ENCODE measurements at places on chromosomes 6 and 20. TPM values are rescaled to one million over a fixed set of nuclear protein-coding genes. Genes with fewer than 3 reads are reported as not detected.

DNA sequence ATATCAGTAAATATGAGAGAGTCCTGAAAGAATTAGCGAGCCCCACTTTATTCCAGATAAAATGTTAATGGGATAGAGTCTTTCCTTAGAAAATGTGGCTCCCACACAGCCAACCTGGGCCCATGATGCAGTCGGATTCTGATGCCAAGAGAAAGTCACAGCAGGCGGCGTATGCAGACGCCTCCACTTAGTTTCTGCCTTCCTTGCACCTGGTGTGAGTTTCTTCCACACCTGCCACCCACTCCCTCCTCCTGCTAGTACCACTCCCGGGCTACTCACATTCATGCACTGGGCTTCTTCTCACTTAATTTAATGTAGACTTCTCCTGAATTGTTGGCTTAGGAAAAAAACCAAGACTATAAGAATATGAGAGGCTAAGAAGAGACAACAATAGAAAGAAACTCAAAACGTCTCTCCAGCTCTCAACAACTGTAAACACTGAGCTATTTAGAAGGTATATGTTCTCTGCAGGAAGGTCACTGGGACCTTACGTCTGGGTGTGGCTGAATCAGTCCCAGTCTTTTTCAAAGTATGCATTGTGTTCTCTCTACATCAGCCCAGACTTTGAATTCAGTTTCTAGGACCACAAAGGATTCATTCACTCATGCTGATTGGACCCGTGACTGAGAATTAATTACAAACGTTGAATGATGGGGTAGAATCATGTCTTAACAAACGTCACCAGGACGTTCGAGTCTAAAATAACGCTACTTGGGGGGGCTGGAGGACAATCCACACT, 70.4 kb downstream of the GCNT2 start:
- DNase-seq, result no peak

DNA sequence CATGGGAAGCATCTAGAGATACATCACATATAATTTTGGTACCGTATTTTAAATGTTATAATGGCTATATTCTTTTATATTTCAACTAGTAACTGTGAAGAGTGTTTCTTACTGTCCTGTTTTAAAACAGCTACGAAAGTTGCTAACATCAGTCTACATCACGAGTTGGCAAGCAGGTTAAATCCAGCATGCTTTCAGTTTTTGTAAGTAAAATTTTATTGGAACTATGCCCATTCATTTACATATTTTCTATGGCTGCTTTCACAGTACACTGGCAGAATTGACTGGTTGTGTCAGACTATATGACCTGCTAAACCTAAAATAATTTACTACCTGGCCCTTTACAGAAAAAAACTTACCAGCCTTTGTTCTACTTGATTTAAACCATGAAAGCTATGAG, 478.1 kb downstream of the PHF3 start:
- no peak for DNase-seq

- DNase-seq, result no peak
These were observed 1628.5 kb downstream of the HACE1 start for GRCh38 chr6:103231181-103231580.

DNA sequence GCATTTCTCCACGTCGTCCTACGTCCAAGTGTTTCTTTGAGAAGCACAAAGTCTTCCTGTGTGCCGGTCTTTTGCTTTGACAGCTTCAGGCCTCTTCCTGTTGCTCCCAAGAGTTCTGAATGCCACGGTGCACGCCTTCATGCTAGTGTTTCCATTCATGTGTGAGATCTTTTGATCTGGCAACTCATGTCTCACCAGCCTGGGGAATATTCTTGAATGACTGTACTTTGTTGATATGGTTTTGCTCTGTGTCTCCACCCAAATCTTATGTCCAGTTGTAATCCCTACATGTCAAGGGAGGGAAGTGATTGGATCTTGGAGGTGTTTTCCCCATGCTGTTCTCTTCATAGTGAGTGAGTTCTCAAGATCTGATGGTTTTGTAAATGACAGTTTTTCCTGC, 129.6 kb upstream of the THBS2 start:
- no peak for DNase-seq

- peak; percentile 50 for DNase-seq
These were observed 152.0 kb downstream of the PTPRK start for GRCh38 chr6:128368213-128368944.

DNA sequence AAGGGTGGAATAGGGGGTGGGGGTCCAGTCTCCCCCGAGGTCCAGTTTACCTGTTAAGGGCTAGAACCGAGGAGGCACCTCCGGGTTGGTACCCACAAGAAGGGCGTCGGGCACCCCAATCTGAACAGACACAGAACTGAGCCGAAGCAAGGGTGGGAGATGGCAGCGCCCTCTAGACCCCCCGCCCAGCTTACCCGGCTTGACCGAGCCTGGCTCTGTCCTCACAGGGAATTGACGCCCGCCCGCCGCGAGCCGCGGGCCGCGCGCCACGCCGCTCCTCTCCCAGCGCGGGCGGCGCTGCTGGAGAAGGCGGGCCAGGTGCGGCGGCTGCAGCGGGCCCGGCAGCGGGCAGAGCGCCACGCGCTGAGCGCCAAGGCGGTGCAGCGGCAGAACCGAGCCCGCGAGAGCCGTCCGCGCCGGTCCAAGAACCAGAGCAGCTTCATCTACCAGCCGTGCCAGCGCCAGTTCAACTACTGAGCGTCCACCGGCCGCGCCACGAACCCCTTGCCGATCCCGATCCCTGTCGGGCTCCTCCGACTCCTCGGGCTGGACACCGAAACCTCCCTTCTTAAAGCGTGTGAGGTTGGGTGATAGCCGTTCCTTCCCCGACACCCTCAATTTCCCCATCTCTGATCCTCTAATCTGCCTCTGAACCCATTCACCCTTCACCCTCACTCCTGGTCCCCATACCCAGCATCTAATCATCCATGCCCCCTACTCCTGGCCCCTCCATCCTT, 5.9 kb downstream of the TP53INP2 start:
- peak; percentile 82 for DNase-seq

DNA sequence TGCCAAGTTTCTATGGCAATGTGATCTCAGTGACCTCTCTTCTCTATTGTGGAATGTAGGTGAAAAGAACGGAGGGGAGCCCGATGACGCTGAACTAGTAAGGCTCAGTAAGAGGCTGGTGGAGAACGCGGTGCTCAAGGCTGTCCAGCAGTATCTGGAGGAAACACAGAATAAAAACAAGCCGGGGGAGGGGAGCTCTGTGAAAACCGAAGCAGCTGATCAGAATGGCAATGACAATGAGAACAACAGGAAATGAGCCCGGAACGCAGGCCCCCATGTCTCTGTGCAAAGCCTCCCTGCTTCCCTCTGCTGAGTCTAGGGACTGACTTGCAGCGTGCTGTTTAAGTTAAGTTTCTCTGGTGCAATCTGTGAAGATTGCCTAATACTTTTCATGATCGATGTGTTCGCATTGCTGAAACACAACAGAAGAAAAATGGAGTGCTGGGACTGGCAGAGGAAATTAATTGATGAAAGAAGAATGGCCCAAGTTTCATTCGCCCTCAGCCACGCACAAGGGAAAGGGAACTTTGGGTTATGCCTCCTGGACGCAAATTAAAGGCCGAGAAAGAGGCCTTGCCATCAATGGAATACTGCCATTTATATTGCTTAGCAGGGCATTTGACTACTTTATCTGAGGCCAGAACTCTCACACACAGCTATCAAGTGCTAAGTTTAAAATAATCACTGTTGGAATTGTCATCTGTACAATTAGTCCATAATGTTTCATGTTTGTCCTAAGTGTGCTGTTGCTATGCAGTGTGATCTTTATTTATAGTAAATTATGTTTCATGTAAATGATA, 146.4 kb downstream of the AKAP7 start:
- DNase-seq, result no peak

Gene FANCE
- total RNA-seq, result 11.1 TPM

DNA sequence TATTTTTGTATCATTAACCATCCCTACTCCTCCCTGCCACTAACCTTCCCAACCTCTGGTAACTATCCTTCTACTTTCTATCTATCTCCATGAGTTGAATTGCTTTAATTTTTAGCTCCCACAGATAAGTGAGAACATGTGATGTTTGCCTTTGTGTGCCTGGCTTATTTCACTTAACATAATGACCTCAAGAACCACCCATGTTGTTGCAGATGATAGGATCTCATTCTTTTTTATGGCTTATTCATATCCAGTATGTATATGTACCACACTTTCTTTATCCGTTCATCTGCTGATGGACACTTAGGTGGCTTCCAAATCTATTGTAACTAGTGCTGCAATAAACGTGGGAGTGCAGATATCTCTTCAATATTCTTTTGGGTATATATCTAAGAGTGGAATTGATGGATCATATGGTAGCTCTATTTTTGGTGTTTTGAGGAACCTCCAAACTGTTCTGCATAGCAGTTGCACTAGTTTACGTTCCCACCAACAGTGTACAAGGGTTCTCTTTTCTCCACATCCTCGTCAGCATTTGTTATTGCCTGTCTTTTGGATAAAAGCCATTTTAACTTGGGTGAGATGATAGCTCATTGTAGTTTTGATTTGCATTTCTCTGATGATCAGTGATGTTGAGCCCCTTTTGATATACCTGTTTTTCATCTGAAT, 201.4 kb downstream of the ARHGAP18 start:
- no peak for DNase-seq

DNA sequence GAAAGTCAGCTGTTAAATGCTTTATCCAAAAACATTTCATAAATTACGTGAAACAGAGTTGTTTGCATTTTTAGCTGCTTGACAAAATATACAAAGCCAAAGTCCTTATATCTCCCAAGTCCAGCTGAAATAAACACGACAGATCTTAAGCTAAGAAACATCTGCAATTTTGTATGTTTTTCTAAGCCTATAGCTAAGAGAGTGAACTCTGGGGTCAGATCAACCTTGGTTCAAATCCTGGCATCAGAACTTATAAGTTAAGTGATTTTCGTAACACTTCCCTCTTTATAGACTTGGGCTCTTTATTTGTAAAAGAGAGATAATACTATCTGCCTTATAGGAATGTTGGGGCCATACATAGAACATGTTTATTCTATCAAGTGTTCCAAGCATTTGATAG, 176.7 kb downstream of the PTPRK start:
- no peak for DNase-seq

- DNase-seq, result no peak
These were observed 44.5 kb downstream of the ATG5 start for GRCh38 chr6:106281088-106281487.

DNA sequence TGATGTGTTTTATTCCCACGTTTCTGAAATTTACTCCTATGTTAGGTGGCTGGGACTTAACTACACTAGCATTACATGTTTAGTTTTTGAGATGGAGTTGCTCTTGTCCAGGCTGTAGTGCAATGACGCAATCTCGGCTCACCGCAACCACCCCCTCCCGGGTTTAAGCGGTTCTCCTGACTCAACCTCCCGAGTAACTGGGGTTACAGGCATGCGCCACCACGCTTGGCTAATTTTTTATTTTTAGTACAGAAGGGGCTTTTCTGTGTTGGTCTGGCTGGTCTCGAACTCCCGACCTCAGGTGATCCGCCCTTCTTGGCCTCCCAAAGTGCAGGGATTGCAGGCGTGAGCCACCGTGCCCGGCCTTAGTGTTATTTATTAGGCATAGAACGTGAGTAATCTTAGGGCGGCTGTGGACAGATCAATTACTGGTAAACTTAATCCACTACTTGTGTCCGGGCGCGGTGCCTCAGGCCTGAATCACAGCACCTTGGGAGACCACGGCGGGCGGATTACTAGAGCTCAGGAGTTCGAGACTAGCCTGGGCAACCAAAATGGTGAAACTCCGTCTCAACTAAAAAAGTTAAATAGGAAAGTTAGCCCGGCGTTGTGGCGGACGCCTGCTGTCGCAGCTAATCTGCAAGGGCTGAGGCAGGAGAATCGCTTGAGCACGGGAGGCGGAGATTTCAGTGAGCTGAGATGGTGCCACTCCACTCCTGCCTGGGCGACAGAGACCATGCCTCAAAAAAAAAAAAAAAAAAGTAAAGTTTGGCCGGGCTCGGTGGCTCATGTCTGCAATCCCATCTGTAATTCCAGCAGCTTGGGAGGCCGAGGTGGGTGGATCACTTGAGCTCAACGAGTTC, 123.7 kb upstream of the BTN3A2 start:
- no peak for DNase-seq
